ENCODE measurements at places on chromosomes 12 and 14. TPM values are rescaled to one million over a fixed set of nuclear protein-coding genes. Genes with fewer than 3 reads are reported as not detected.
A peak's percentile ranks its signal among the peaks of the same experiment; 100 is the strongest.

Gene HCAR3
- not detected for total RNA-seq

Gene KRT73
- total RNA-seq = 1.4 TPM

Gene PARP2
- 62.5 TPM for total RNA-seq

Gene EGLN3
- total RNA-seq = 0.48 TPM

Gene A2ML1
- not detected for total RNA-seq

GRCh38 chr14:58636129-58636528 lies 1.6 kb upstream of the DACT1 start:
- no peak overlapping the region for H3K27ac ChIP-seq
- no peaks in the 10 kb centered on the region for H3K36me3 ChIP-seq
- peaks cover 44% of the 10 kb centered on the region for H3K4me1 ChIP-seq
- no peak for DNase-seq

- DNase-seq = no peak
- H3K4me1 ChIP-seq = no peaks in the 10 kb centered on the region
- no peak overlapping the region for H3K27ac ChIP-seq
- peaks cover 5% of the 10 kb centered on the region for H3K27me3 ChIP-seq
- H3K36me3 ChIP-seq = peaks cover 4% of the 10 kb centered on the region
- H3K4me3 ChIP-seq = no peak overlapping the region
These were observed 65.6 kb upstream of the FERMT2 start for GRCh38 chr14:53016491-53016890.

DNA sequence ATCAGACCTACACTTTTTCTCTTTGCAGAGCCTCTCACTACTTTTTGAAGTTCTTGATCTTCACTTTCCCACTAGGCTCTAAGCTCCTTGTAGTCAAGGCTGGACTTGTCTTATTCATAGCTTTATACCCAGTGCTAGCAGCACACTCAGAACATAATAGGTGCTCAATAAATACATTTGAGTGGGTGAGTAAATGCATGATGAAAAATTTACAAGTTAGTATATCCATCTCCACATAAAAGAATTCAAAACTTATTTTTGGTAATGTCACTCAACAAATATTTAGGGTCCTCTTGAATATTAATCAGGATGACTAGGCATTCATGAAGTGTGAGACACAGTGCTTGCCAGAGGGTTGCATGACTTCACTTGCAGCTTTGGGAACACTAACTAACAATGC lies 52.6 kb downstream of the NRXN3 start:
- no peaks in the 10 kb centered on the region for H3K36me3 ChIP-seq
- DNase-seq = no peak
- H3K4me3 ChIP-seq = no peak overlapping the region
- no peak overlapping the region for H3K27ac ChIP-seq
- H3K27me3 ChIP-seq = no peaks in the 10 kb centered on the region

DNA sequence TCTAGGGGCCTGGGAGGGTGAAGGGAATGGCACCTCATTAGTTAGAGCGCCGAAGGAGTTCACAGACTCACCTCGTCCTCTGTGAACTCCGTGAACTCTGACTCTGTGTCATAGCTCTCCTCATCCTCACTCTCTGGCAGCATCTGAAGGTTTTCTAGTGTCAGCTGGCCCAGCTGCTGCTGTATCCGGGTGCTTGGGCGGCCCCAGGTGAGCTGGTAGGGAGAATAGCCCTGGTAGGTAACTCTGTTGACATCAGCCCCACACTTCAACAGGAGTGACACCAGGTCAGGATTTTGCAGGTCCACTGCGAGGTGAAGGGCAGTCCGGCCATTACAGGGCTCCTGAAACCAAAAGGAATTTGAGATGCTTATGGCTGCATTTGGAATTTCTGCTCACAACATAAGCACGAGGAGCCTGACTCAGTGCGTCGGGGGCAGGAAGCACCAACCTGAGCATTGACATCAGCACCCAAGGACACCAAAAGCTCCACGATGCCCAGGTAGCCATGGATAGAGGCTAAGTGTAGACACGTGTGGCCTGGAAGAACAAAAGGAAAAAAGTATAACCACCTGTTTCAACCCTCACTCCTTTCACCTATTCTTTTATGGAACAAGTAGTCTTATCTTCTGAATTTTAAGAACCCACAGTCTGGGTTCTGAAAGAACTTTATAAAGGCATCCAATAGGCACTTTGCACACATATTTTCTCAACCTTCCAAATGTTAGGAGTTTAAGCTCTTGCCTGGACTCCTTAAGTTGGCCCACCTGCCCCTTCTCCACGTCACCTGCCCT lies 2.0 kb downstream of the NFKBIA start:
- no peaks in the 10 kb centered on the region for H3K27me3 ChIP-seq
- H3K4me1 ChIP-seq = peaks cover 48% of the 10 kb centered on the region
- peak overlapping the region; percentile 99 for H3K27ac ChIP-seq
- peaks cover 50% of the 10 kb centered on the region for H3K36me3 ChIP-seq

DNA sequence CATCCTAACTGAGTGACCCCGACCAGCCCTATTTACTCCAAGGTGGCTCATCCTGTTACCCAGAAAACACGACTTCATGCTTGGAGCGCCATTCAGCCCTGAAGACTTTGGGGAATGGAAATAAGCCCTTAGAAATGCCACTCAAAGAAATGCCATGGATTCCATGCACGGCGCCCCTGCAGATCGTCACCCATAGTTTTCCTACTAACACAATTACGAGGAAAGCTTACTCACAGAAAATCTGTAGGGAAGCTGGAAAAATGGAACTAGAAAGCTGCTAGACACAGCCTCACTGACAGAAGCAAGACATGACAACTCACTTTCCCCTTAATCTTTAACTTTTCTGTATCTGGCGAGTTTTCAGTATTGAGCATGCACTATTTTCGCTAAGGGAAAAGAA lies 19.5 kb downstream of the NUAK1 start:
- no peaks in the 10 kb centered on the region for H3K36me3 ChIP-seq
- DNase-seq = no peak
- no peak overlapping the region for H3K27ac ChIP-seq
- H3K4me1 ChIP-seq = no peaks in the 10 kb centered on the region
- H3K4me3 ChIP-seq = no peak overlapping the region
- H3K27me3 ChIP-seq = peaks cover 2% of the 10 kb centered on the region

Data from activated naive CD4-positive, alpha-beta T cell treated with anti-CD3 and anti-CD28 coated beads for 36 hours (primary cell).